Naive thymus-derived CD4-positive, alpha-beta T cell (primary cell): ENCODE measurements at places on chromosomes 16 and 17. TPM values are rescaled to one million over a fixed set of nuclear protein-coding genes. Genes with fewer than 3 reads are reported as not detected.

Gene CRHR1
- not detected for total RNA-seq

Gene C17orf107
- total RNA-seq: 37.2 TPM

Gene AHSP
- not detected in 2 replicates for total RNA-seq

Gene CCDC182
- not detected in 2 replicates for total RNA-seq

Gene OTOA
- total RNA-seq: 0.11 TPM

Gene BRIP1
- 1.8 TPM for total RNA-seq

Gene C16orf86
- total RNA-seq: 4.3 TPM

Gene FBXO47
- not detected for total RNA-seq

Gene HSD3B7
- total RNA-seq: 5.5 and 7.0 TPM in 2 replicates

Gene SLC5A2
- total RNA-seq: 2.3 TPM

Gene DCUN1D3
- total RNA-seq: 15.7 and 17.8 TPM in 2 replicates

Gene ZPBP2
- 0.17 TPM for total RNA-seq

Gene TEKT1
- not detected in 2 replicates for total RNA-seq

Gene CDK5R1
- total RNA-seq: 12.2 TPM

Gene FBXO39
- total RNA-seq: 0.66 TPM

Gene CDH15
- total RNA-seq: not detected

Gene GRB7
- not detected for total RNA-seq

Gene DCAKD
- total RNA-seq: 36.8 TPM

Gene LPO
- total RNA-seq: not detected

Gene MMP25
- total RNA-seq: 0.73 TPM

Gene MYH8
- not detected for total RNA-seq

Gene MLKL
- total RNA-seq: 26.9 TPM

Gene OR4D1
- total RNA-seq: 2.5 TPM

Gene ANKRD40
- total RNA-seq: 34.2 TPM

Gene KRT9
- not detected for total RNA-seq

Gene SDR42E2
- 1.1 TPM for total RNA-seq

Gene UBE2I
- total RNA-seq: 233 TPM

Gene TMED6
- 6.3 TPM for total RNA-seq

Gene CNTROB
- 33.6 TPM for total RNA-seq

Gene CEMP1
- not detected for total RNA-seq

Gene FOXN1
- total RNA-seq: not detected

Gene MYH11
- not detected for total RNA-seq
